ENCODE measurements at places on chromosomes 12 and 14. TPM values are rescaled to one million over a fixed set of nuclear protein-coding genes. Genes with fewer than 3 reads are reported as not detected.

DNA sequence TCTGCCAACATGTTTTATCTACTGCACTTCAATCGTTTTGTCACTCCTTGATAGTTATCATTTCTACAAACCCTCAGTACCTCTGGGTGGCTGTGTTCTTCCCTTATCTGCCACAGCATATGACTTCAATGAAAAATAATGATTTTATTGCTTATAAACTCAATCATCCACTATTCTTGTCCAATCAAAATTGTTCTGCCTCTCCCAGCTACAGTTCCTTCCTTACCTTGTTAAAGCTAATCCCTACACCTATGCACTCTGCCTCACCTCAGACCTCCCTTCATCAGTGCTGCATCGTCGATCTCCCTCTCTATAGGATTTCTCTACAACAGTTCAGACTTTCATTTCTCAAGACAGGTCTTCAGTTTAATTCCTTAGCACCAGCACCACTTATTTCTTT is 58.8 kb downstream of the ERGIC2 start:
- no peak for DNase-seq

KRT85 gene
- not detected for total RNA-seq

DNA sequence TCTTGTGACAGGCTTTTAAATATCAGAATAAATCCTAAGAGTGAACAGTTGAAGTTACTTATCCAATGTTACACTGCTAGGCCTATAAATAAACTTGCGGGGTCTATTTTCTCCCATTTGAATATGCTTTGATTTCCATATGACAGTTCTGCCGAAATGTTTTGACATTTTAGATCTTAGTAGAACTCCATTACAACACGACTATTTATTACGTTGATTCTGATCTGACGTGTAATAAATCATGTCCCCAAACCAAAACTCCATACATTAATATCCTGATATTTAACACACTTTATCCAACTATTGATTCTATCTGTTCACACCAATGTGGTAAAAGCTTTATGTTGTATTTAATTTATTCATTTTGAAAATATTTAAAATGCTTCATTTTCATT is 16.1 kb upstream of the NEMF start:
- DNase-seq, result no peak

CLEC12A gene
- total RNA-seq, result not detected

- no peak for DNase-seq
Observed at GRCh38 chr12:54195737-54196347, 7.1 kb upstream of the SMUG1 start.

GRCh38 chr12:76275511-76276093 is 72.6 kb downstream of the BBS10 start:
- no peak for DNase-seq

DNA sequence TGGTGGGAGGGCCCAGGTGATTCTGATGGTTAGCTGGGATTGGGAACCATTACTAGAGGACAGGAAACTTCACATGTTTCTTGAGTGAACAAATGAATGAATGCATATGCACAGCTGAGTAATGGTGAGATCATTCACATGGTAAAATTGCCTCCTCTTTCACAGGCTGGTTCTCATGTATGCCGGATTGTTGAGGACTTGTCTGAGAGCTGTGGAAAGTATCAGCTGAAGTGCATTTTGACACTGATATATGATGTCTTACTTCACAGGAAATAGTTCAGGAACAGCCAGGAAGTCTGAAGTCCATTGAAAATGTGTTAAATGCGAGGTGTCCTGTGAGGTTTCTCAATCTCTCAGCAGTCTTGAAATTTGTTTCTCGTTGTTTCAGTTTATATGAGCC is 77.6 kb upstream of the DACT1 start:
- DNase-seq, result no peak

DNA sequence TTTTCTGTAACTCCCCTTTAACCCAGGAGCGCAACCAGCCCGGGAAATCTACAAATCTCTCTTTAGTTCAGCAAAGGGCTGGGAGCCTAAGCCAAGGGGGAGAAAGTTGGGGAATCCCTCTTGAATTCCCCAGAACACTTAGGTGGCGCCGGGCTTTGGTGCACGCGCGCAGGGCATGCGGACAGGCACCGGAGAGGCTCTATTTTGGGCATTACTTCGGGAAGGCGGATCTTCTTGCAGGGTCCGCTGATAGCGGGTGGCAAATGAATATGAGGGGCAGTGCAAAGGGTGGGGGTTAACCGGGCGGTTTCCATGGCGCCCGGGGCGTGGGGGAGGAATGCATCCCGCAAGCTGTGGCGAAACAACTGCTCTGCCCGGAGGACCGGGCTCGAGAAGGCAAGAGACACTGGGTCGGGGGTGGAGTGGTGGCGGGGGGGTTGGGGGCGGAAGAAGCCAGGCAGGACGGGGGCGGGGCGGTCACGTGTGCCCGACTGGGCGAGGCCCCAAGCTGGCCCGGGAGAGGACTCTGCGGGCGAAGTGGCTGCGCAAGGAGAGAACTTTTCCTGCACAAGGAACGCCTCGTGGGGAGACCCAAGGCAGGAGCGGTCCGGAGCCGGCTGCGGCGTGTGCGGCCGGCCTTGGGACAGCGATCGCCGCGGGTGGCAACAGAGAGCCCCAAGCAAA is at the start of gene FLVCR2:
FLVCR2 (plus strand) TSS at position 519 of the 684 bp plus-strand sequence. CDS start 353 bp downstream, outside the sequence.
- DNase-seq, result peak; percentile 55

DNA sequence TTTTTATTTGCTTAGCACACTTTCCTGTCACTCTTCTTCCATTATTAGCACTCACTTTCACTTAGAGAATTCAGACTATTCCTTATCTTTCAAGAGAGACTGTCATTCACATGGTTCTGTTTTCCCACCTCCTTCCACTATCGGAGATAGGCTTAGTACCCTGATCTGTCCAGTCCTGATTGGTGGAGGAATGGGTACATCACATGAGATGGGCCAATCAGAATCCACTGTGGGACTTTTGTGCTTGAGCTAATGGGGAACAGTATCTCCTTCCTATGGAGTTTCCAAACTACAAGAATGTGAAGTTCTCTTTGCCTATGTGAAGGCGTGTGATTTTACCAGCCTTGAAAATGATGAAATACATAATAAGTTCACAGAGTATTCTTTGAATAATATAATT is 4.8 kb upstream of the KITLG start:
- no peak for DNase-seq

MYH6 gene
- total RNA-seq, result not detected

- no peak for DNase-seq
Observed at GRCh38 chr12:119198440-119198839, 19.7 kb downstream of the HSPB8 start.

GRCh38 chr12:46657453-46658411 is 168.1 kb downstream of the SLC38A4 start:
- no peak for DNase-seq

EXOC3L4 gene
- total RNA-seq, result 0.81 TPM

TAS2R8 gene
- not detected for total RNA-seq

GRCh38 chr12:57110104-57111030 is 795 bp downstream of the STAT6 start:
- peak; percentile 73 for DNase-seq

AICDA gene
- not detected for total RNA-seq

FBXO33 gene
- total RNA-seq, result 4.7 TPM

DNA sequence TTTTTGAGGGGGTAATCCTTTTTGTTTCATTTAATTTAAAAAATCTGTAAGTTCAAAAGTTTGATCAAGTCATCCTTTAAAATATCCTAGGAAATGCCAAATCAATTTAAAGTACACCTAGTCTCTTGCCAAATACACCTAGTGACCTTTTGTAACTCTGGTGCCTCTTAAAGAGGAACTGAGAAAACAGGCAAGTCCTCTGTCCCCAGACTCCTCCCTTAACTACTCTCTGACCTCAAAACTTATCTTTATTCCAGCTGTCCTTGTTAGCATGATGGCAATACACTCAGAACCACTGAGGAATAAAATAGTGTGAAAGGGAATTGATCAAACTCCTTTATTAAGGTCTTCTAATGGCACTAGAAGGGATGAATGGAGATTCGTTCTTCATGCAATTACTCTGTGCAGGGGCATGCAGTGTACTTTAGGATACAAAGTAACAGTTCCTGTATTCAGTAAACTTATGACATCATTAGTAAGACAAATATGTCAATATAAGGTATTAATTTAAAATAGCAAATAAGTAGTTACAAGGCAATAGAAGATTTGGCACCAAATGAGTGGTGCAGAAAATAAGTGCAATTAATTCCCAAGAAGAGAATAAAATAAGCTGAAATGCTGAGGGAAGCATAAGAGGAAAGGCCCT is 3.3 kb downstream of the FAR2 start:
- DNase-seq, result no peak

- no peak for DNase-seq
Observed at GRCh38 chr12:128779901-128780300, 43.9 kb downstream of the SLC15A4 start.

SLC24A4 gene
- 0.34 TPM for total RNA-seq

PPFIBP1 gene
- 43.0 TPM for total RNA-seq

DNA sequence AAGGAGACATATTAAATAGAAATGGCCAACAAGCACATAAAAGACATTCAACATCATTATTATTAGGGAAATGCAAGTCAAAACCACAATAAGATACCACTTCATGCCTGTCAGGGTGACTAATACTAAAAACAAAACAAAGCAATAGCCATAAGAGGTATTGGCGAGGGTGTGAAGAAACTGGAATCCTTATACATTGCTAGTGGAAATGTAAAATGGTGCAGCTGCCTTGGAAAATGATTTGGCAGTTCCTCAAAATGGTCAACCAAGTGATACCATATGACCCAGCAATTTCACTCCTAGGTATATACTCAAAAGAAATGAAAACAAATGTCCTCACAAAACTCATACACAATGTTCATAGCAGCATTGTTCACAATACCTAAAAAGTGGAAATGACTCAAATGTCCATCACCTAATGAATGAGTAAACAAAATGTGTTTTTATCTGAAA is 27.0 kb downstream of the GPR135 start:
- DNase-seq, result no peak

- DNase-seq, result no peak
Observed at GRCh38 chr12:72133497-72134055, 138.6 kb upstream of the TRHDE start.

SIX4 gene
- 22.1 TPM for total RNA-seq

GRCh38 chr14:31944256-31945073 is 132.6 kb upstream of the ARHGAP5 start:
- DNase-seq, result peak; percentile 39

DNA sequence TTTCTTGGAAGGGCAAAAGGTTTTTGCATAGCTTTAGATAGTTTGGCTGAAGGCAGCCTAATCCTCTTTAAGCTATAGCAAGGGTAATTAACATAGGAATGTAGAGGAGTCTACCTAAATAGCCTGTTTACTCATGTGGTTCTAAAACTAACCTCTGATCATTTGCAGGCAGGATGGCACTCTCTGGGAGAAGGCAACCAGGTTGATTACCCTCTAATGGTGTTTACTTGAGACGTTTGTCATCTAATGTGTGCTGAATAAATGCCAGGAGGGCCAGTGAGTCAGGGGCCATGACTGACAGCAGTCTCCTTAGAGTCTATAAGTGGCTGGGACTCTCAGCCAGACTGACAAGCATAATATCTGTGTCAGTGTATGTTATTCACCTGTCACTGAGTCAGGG is 286.4 kb downstream of the PCNX1 start:
- no peak for DNase-seq

GRCh38 chr12:66197495-66197921 is 8.5 kb downstream of the IRAK3 start:
- DNase-seq, result no peak

- no peak for DNase-seq
Observed at GRCh38 chr12:94615260-94616181, 34.8 kb downstream of the TMCC3 start.

DNA sequence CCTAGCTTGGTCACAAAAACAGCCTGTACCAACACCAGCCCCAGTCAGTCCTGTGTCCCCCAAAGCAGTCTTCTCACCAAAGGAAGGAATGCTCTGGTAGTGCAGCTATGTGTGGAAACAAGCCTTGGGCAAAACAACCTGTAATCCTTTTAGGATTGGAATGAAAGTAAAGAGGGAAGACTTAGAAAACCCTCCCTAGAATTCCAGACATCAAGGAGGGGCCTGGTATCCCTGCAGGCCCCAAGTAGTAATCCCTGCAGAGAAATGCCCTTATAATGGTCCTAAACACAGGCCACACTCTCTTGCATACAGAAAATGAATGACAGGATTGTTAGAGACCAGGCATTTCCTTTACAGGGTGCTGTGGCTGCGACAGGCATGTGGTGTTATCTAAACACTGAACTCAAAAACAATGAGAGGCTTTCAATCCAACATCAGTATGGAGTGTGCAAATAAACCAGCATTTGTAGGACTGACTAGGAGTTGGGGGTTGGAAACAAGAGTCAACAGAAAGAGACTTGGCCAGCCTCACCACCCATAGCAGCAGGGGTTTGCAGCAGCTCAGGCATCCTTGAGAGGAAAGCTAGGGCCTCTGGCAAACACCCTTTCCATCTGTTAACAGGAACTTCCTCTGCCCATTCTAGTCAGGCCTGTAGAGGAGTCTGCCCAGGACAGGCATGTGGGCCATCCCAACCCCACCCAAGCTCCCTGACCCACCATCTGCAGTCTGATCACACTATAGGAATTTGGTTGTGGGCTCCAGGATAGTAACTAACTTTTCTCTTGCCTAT is 59.1 kb downstream of the DCAF5 start:
- no peak for DNase-seq

DNA sequence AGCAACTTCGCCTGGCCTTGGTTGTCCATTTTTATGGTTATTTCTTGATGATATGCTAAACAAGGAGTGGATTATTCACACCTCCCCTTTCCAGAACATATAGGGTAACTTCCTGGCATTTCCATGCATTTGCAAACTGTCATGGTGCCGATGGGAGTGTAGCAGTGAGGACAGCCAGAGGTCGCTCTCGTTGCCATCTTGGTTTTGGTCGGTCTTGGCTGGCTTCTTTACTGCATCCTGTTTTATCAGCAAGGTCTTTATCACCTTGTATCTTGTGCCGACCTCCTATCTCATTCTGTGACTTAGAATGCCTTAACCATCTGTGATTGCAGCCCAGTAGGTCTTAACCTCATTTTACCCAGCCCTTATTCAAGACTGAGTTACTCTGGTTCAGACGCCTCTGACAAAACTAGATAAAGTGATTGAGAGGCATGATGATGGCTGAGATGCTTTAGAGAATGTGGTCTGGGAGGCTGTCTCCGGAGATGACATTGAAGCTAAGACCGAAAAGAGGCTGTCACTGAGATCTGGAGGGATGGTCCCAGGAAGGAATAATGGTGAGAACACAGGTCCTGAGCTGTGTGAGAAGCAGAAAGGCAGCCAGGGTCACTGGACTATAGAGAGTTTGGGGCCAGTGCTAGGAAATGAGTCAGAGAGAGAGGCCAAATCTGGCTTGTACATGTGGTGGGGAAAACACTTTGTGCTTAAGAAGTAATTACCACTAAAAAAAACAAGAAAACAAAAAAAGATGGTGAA is 2.9 kb downstream of the GLT1D1 start:
- DNase-seq, result no peak

SIX6 gene
- total RNA-seq, result not detected

KRT3 gene
- not detected for total RNA-seq

DDX11 gene
- total RNA-seq, result 31.9 TPM

GRCh38 chr12:109944561-109945359 is 44.7 kb downstream of the TCHP start:
- DNase-seq, result peak; percentile 73

DNA sequence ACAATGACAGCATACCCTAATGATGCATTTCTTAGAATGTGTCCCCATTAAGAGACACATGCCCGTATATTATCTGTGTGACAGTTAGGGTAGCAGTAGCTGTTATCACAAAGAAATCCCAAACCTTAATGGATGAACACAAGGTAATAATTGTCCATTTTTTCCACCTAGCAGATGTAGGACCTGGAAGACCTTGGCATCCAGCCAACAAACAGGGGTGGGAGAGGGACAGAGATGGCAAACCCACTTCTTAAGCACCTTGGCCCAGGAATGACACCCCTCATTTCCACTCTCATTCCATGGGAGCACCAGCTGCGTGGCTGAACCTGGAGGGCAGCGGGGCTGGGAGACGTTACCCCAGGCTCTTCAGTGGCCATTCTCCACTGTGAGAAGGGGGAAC is 679.0 kb downstream of the AACS start:
- no peak for DNase-seq

Data from glutamatergic neuron (in vitro differentiated cells).